Right renal cortex interstitium (tissue), 3 donors: ENCODE measurements at places on chromosomes 2 and 18. TPM values are rescaled to one million over a fixed set of nuclear protein-coding genes. Genes with fewer than 3 reads are reported as not detected.

- DNase-seq = no peak
Measured at GRCh38 chr2:176324862-176325261, 55.6 kb downstream of the MTX2 start.

Gene FBXO41
- 1.6 TPM for polyA plus RNA-seq

GRCh38 chr2:120253021-120253882, 600 bp downstream of the RALB start:
- peak; percentile 56 for DNase-seq

GRCh38 chr2:208356846-208357574, 49.6 kb upstream of the PTH2R start:
- DNase-seq = no peak

- no peak for DNase-seq
Measured at GRCh38 chr2:8821276-8822217, 15.9 kb downstream of the KIDINS220 start.

Gene DSC3
- 4.4 TPM for polyA plus RNA-seq

DNA sequence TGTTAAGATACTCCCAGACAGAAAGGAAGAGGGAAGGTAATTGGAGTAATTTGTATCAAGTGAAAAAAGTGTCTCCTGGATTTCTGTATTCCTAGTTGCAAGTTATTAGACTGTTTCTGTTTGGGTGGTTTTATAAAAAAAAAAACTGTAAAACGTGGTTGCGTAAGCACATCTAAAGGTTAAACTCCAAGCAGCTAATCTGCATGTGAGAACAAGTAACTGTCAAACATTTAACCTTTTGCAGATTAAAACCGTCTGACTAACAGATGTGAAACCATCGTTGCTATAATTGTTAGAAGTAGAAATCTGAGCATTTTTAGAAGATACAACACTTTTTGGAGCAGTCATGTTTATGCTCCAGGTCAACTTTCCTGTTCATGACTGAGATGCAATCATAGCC, 72.3 kb downstream of the AFF3 start:
- no peak for DNase-seq

DNA sequence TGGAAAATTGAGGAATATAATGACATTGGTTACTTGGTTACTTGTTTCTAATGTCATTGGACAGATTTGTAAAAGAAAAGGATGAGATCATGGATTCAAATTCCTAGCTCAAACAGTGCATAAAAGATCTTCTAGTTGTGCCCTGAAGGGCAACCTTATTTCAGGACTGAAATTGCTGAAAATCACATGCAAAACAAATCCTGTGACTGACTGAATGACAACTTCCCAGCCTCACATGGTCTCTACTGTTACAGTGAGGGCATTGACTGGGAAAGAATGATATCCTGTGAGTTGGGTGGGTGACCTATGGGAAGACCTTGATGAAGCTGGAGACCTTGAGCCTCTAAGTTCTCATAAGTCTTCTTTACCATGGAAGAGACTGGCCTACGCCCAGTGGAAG, 90.4 kb upstream of the HAAO start:
- DNase-seq = no peak

Gene SCN3A
- polyA plus RNA-seq = 0.28 TPM

GRCh38 chr2:202682274-202682673, 47.5 kb downstream of the FAM117B start:
- no peak for DNase-seq

GRCh38 chr2:135151615-135152014, 99.5 kb downstream of the RAB3GAP1 start:
- DNase-seq = no peak

GRCh38 chr2:105606081-105606480, 138.6 kb upstream of the NCK2 start:
- no peak for DNase-seq

Gene AGXT
- not detected for polyA plus RNA-seq

GRCh38 chr18:56890632-56891031, 239.5 kb downstream of the WDR7 start:
- DNase-seq = no peak

DNA sequence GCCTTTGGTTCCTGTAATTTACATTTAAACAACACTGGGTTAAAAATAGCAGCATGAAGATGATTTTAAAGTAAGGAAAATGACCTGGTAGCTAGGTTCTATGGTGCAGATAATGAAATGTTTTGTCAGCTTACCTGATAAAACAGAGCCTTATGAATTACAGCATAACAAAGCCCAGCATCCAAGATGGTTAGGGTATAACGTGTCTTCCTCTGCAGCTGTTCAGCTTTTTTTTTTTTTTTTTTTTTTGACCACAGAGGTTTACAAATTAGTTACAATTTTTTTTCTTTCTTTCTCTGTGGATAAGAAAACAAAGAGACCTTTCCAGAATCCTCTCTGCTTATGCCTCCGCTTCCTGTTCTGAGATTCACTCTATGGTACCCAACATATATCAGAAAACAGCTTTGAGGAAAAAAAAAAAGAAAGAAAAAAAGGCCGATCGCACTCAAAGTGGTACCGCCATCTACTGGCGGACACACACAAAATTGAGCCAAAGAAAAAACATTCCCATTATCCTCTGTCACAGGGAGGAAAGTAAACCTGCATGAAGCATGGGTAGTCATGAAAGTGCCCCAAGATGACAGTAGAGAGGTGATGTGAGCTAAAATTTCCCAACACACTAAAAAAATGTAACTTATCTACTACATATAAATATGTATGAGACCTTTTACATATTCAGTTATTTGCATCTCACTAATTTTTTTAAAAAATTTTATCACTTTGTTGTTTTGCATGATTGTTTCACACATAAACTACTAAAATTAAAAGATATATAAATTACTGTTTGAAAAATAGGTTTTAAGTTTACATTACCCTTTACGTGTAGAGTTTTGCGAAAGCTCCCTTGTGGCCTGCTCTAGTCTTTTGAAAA, at the start of gene SCN3A:
TSS of gene SCN3A (minus strand) at position 362 of the 871 bp plus-strand sequence. CDS start 27,656 bp downstream, outside the sequence.
- no peak for DNase-seq

GRCh38 chr2:235126768-235127167, 175.0 kb downstream of the SH3BP4 start:
- no peak for DNase-seq

Gene C18orf32
- 35.6 TPM for polyA plus RNA-seq

- no peak for DNase-seq
Measured at GRCh38 chr18:2707551-2708168, 52.1 kb downstream of the SMCHD1 start.

- no peak for DNase-seq
Measured at GRCh38 chr2:677959-678550, 849 bp upstream of the TMEM18 start.

DNA sequence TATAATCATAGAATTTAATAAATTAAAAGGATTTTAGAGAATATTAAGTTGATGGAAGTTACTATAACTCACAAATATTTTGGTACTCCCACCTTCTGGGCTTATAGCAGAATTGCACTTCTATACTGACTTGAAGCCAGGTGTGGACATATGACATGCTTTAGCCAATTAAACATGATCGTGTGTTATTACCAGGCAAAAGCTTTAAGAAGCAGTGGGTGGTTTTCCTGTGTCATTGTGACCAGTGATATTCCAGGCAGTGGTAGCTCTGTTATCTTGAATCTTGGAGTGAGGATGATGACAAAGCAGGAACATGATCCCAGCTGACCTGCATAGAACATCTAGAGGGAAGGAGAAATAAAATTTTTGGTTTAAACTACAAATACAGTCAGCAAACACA, 370.9 kb upstream of the ZEB2 start:
- DNase-seq = no peak

- no peak for DNase-seq
Measured at GRCh38 chr2:108314586-108315296, 26.0 kb downstream of the SULT1C2 start.

Gene CXCR4
- 59.6 TPM for polyA plus RNA-seq

GRCh38 chr18:13617826-13618515, 108.4 kb downstream of the FAM210A start:
- DNase-seq = no peak

Gene GATA6
- polyA plus RNA-seq = 8.7 TPM

GRCh38 chr2:234828382-234829073, 123.3 kb upstream of the SH3BP4 start:
- DNase-seq = no peak

DNA sequence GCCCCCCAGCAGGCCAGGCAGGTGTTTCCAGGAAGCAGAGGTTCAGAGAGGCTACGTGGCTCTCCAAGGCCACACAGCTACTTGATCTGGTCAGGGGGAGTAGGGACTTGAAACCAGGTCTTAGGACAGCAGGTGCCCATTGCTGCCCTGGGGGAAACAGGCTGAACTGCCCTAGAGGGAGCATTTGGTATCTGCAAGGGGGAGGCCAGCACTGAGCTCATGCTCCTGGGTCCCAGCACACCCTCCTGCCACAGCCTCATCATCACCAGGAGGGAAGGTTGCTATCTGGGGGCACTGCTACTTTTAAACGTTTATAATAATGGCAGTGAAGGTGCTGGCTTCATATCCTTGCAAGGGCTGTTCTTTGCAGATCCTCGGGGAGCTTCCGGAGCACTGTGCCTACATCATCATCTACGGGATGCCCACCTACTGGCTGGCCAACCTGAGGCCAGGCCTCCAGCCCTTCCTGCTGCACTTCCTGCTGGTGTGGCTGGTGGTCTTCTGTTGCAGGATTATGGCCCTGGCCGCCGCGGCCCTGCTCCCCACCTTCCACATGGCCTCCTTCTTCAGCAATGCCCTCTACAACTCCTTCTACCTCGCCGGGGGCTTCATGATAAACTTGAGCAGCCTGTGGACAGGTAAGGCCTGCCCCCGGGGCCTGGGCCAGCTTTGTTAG, 36.1 kb downstream of the ABCG8 start:
- DNase-seq = no peak

Gene MERTK
- 24.5 TPM for polyA plus RNA-seq

DNA sequence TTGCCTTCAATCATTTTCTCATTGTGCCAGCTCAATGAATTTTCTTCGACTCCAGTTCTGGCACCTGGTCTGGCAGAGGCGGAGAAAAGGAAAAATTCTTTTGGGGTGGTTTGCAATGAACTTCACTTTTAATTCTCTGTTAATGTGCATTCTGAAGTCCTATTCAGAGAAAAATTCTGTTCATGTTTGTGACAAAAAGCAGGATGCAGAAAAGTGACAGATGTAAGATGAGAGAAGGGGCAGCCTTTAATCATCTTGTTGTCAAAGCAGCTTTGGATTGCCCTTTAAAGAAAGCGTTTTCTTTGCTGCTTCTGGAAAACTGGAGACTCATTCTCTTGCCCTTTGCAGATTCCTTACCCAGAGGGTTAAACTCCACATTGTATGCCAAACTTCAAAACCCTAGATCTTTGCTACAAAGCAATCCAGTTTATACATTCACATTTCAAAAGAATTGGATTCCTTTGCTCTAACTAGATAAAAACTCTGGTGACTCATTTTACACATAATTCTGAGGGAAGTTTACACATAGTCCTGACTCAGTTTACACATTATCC, 94.6 kb upstream of the CAVIN2 start:
- DNase-seq = no peak

GRCh38 chr2:84302513-84303412, 156.3 kb downstream of the SUCLG1 start:
- peak; percentile 40 for DNase-seq

DNA sequence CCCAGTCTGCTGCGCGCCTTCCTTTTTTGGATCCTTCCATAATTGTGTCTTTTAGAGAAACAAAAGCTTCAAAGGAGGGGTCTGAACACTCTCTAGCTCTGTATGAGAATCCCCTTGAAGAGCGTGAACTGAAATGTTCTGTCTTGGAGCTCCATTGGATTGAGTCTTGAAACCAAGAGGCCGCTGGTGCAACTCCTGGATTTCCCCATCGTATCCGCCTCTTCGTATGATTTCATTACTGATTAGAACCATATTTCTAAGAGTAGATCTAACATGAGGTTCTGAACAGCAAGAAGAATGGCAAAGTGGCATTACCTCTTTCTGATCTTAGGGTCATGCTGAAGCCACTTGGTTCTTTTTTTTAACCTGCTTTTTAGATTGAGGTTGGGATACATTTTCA, 31.4 kb upstream of the NRP2 start:
- no peak for DNase-seq

DNA sequence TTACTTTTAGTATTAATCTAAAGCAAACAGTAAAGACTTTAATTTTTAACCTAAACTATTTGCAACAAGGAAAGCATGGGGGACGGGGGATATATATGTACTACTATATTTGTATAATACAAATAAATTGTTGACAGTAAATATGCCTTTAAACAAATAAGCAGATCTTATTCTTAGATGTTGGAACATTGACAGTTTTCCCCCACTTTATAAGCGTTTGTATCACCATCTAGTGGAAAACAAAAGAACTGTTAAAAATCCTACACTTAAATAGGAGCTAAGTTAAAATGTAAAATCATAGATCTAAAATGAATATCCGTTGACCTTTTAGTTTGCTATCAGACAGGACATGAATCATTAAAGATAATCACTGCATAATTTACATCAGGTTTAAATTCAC, 50.0 kb downstream of the RBBP8 start:
- DNase-seq = no peak

DNA sequence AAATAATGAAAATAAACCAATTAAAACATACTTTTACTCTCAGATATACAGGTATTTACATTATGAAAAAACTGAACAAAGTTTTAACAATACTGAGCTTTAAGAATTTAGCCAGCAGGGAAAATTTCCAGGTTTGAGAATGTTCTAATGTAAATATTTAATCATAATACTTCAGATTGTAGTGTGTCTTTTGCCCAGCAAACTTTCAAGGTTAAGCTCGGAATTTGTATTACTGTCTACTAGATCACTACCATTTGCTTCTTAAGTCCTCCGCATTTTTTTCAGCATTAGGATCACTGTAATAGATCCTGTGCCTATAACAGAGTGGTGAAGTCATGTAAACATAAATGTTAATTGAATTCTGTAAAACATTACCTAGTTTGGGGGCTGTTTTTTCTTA, 52.7 kb downstream of the CFAP210 start:
- no peak for DNase-seq

Gene METAP1D
- 11.9 TPM for polyA plus RNA-seq

Gene ZSWIM2
- polyA plus RNA-seq = not detected

Gene TMEM37
- 59.8 TPM for polyA plus RNA-seq

- no peak for DNase-seq
Measured at GRCh38 chr2:238774071-238774470, 73.8 kb upstream of the TWIST2 start.

Gene SERPINB3
- 0.12 TPM for polyA plus RNA-seq

Gene TUBA4B
- 1.4 TPM for polyA plus RNA-seq

DNA sequence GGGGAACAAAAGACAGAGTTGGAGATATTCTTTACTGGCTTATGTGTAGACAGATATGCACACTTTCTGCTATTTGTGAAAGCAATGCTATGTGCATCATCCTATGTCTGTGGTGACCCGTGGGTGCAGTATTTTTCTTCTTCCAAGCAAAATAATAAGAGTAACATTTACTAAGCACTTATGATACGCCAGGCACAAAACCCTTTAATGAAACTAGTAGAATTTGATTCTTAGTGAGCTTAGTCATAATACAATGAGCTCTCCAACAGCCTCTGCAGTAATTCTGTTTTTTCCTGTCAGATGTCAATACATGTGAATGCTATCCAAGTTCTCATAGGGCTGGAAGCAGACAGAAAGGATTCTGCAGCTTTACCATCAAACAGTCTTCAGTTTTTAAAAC, 130.6 kb downstream of the RAD51AP2 start:
- DNase-seq = no peak

Gene SLC19A3
- 9.3 TPM for polyA plus RNA-seq
